Stimulated activated CD4-positive, alpha-beta T cell treated with anti-CD3 and anti-CD28 coated beads, Interleukin-4, amount 100 ng/mL, for 1 hour (primary cell): ENCODE measurements at places on chromosomes 3 and 15.

DNA sequence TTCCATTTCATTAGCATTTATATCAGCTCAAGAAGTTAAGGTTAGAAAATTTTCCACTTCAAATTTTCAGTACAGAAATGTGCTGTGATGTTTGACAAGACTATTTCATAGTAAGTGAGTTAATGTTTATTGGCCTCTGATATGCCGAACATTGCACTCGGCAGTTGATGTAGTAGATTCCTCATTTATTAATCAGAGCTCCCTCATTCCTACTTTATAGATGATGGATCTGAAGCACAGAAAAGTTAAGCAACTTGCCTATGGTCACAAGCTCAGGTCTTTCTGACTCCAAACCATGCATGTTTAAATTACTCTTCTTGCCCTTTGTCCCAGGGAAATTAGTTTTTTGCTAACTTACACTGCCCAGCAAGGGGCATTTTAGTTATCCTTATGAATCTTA is 92.0 kb downstream of the ATG7 start:
- DNase-seq: no peak

- no peak for DNase-seq
Measured at GRCh38 chr15:60682115-60682514, 203.2 kb upstream of the ICE2 start.

DNA sequence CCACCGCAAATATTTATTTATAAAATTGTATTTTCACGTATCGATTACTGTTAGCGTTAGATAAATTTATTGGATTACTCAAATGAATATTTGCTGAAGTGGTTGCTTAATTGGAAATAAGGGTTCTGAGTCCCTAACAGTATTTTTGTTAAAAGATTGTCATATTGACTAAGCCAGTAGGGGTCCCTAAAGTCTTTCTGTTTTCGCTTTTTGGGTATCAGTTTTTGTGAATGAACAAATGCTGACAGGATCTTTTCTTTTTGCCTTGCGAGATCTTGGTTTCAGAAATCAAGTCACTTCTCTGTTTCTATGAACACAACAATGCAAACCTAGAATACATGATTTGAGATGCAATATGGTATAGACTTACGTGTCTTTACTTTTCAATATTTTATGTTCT is 7.1 kb downstream of the RAD51 start:
- DNase-seq: no peak

- no peak for DNase-seq
Measured at GRCh38 chr15:43186003-43186353, 775 bp downstream of the CCNDBP1 start.

GRCh38 chr15:40928821-40929659 is at the start of gene DLL4:
Gene DLL4, plus strand, starts transcription at chr15:40929340. Its CDS starts 329 bp downstream, at chr15:40929669.
- peak; percentile 41 for DNase-seq

DNA sequence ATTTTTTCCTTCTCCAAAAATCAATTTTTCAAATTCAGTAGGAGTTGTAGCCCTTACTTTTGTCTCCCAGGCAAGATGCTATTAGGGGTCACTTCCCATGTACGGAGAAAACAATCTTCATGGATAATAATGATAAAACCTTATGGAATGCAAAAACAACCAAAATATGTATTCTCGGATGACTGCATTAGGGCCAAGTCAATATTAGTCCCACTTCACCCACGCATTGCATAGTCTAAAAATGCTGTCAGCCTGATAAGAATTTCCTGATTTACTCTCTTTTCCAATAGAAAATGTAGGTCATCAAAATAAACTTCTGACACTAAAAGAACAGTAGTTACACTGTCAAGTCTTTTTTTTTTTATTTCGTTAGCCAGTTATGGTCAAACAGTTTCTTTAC is 2.7 kb downstream of the VGLL3 start:
- DNase-seq: no peak

DNA sequence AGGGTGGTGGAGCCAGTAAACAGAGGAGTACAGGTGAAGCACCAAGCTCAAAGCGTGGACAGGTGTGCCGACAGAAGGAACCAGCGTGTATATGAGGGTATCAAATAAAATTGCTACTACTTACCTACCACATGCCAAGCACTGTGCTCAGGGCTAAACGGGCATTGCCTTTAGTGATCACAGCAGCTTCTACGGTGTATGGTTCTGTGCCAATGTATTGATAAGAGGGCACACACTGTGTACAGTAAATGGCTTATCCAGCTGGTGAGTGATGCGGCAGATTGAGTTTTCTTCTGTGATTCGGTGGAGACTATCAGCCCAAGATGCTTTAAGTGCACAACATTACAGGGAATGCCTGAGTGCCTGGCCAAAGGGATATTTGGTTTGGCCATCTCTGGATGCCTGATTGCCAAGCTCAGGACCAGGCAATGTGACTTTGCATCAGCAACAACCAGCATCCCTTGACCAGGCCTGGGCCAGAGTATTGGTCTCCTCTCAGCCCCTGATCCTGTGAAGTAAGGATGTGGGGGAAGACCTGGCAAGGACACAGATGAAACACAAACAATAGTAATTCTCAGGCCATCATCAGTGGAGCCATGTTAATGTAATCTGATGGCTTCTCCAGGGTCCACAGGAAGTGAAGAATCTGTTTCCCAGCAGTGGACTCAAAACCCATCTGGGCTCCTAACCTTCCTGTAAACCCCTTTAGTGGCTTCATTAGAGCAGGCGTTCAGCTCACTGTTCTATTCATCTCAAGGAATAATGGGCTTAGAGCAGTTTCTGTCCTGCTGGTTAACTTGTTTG is 14.1 kb downstream of the STARD5 start:
- no peak for DNase-seq

DNA sequence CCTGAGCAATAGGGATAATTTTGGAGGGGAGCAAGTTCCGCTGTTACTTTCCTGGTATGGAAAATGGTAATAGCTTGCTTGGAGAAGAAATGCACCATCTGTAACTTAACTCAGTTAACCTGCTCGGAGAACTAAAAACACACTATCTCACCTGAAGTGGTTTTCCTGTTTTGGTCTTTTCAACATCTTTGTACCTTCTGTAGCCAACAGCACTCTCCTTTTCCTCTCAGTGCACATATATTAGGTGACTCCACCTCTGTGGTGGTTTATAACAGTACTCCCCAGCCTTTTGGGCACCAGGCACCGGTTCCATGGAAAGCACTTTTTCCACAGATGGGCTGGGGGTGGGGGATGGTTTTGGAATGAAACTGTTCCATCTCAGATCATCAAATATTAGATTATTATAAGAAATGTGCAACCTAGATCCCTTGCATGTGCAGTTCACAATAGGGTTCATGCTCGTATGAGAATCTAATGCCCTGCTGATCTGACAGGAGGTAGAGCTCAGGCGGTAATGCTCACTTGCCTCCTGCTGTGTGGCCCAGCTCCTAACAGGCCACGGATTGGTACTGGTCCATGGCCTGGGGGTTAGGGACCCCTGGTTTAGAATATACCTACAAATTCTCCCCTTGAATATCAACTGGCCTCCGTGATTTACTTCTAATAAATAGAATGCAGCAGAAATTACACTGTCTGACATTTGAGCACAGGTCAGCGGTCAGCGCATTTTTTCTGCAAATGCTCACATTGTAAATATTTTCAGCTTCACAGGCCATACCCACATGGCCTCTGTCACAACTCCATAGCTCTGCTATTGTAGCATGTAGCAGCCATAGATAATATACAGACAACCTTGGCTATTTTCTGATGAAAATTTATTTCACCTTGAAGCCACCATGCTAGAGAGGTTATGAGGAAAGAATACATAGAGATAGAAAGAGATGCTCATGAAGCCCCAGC is 83.8 kb upstream of the SUCLG2 start:
- DNase-seq: no peak

DNA sequence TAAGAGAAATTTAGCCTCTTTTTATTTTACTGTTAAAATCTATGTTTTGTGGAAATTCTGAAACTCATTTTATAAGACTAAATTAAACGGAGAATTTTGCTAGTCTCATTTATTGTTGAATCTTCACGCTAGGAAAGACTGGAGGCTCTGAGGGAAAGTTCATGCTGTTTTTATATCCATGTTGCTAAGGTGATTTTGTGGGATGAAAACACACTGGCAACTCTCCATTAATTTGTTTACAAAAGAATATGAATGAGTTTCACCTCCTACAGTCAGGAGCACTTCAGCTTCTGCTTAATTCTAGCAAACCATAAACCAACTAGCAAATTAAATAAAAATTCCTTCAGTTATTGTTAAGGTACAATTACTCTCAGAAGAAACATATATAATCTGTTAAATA is 195.4 kb downstream of the RAP2B start:
- DNase-seq: no peak

- DNase-seq: no peak
Measured at GRCh38 chr3:119279101-119279554, 15.1 kb upstream of the ARHGAP31 start.

DNA sequence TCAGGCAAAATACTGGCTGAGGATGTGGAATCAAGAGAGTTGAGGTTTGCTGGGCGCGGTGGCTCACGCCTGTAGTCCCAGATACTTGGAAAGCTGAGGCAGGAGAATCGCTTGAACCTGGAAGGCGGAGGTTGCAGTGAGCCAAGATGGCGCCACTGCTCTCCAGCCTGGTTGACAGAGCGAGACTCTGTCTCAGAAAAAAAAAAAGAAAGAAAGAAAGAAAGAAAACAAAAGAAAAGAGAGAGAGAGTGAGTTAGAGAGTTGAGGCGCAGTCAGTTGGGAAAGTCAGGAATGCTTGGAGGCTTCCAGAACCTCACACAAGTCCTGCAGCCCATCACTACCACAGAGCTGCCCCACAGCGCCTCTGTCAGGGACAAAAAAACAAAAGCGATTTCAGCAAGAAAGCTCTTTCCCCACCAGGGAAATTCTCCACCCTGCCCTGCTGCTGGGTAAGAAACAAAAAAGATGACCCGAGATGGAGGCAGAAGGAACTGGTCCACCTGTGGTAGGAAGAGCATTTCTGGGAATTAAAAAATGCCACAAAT is 13.8 kb downstream of the HDC start:
- DNase-seq: no peak

DNA sequence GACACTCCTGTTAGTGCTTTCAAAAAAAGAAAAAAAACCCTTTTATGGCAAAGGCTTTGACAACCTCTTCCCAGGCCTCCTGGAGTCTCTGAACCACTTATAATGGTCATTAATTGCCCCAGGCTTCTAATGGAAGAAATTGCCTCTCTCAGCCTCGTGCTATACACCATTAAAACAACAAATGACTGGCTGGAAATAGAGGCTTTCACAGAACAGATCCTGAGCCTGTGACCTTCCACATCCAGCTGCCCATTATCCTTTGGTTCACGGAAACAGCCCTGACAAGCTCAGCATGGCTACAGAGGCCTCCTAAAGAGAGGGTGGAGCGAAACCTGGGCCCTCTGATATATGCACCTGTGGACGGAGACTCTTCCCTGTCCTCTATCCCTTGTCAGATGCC is 26.8 kb upstream of the MKRN3 start:
- no peak for DNase-seq

- DNase-seq: no peak
Measured at GRCh38 chr15:31468911-31469785, 142.5 kb downstream of the KLF13 start.

DNA sequence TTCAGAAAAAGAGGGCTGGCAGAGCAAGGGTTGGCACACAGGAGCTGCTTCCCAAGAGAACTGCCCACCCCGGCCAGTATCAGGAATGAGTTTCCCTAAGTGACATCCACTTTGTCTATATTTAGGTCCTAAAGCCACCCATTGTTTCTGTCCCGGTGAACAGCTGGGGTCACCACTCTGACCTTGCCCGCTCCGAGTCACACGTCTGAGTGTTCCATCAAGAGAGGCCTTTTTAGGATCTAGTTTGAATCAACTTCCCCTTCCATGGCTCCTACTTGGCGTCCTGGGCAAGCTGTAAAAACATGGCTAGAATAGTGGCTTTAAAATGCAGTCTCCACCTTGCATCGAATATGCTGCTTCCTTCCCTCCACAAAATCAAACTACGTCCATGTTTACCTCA is 109.6 kb upstream of the ARHGEF3 start:
- no peak for DNase-seq

DNA sequence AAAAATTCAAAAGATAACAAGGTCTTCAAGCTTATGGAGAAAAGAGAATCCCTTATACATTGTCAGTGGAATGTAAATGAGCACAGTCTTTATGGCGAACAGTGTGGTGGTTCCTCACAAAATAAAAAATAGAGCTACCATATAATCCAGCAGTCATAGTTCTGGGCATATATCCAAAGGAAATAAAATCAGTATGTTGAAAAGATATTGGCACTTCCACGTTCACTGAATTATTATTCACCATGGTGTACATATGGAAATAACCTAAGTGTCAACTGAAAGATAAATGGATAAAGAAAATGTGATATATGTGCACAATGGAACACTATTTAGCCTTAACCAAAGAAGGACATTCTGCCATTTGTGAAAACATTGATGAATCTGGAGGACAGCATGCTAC is 1161.2 kb downstream of the ROBO2 start:
- no peak for DNase-seq

DNA sequence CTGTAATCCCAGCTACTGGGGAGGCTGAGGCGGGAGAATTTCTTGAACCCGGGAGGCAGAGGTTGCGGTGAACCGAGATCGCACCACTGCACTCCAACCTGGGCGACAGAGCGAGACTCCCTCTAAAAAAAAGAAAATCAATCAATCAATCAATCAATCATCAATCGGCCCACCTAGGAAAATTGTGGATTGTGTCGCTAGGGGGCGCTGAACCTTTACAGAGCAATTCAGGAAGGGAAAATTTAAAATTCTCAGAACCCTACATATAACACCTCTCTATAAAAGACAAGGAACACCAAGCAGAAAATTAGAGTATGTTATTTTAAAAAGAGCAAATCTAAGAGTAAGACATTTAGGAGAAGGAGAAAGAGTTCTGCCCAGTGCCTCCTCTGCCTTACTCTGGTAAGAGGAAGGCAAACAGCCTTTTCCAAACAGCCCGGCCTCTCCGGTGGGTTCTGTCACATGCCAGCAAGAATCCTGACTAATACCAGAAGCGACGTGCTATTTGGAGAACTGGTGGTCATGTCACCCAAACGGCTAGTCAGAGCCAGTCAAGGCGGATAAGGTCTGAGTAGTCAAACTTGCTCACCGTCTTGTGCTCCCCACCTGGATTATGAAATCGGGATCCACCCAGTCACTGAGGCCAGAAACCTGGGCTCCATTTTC is 22.3 kb upstream of the SMCO1 start:
- DNase-seq: peak; percentile 66

GRCh38 chr3:149494022-149494758 is 19.7 kb downstream of the TM4SF4 start:
- peak; percentile 11 for DNase-seq

DNA sequence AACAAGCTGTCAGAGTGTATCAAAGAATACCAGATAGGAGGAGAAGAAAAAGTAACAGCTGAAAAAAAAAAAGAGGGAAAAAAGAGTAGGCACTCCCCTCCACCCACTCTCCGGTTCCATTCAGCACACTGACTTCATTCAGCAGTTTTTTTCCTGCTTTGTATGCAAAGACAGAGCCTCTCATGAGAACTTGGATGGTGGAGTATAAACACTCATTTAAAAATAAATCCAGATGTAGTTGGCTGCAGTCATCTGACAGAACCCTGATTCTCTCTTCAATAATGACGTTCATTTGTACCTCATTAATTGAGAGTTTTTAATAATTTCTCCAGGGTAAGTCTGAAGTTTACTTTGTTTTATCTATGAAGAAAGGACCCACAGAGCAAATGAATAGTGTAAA is 81.0 kb downstream of the TMEM108 start:
- no peak for DNase-seq

- DNase-seq: no peak
Measured at GRCh38 chr15:58839485-58839884, 68.4 kb downstream of the MINDY2 start.
